NCI-H1417 treated with DMSO at 0.1 percent for 48 hours (cell line): ENCODE measurements at places on chromosomes 11 and 22.

DNA sequence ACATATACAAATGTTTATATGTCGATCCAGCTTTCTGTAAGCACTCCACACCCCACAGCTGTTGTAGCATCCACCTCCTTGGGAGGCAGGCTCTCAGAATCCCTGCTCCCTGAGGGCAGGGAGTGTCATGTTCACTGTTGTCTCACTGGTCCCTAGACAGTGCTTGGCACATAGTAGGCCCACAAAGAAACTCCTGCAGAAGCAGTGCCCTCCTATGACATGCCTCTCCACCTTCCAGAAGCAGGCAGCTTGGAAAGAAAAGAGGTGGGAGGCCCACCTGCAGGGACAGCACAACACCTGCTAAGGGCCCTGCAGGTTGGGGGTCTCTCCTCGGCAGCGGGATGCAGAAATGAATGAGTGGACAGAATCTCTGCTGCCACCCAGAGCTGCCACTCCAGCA is 11.1 kb upstream of the CDC42EP2 start:
- DNase-seq: no peak

DNA sequence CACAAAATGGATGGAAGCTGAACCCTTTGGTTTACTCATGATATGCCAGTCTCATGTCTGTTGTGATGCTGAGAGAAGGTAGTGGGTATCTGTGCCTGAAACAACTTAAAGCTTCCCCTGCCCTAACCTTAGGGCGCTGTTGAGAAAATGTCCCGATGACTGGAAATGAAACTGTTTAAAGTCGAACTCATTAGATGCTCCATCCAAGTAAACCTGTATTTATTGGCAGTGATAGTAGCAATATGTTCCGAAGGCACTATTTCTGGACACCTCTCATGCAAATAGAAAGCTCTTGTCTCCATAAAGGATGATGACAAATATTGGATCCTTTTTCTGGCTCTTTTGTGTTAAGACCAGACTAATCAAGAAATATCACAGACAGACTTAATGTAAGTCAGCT is 86.2 kb downstream of the GRAMD1B start:
- DNase-seq: no peak

- DNase-seq: no peak
Observed at GRCh38 chr11:30853439-30853838, 267.3 kb upstream of the MPPED2 start.

DNA sequence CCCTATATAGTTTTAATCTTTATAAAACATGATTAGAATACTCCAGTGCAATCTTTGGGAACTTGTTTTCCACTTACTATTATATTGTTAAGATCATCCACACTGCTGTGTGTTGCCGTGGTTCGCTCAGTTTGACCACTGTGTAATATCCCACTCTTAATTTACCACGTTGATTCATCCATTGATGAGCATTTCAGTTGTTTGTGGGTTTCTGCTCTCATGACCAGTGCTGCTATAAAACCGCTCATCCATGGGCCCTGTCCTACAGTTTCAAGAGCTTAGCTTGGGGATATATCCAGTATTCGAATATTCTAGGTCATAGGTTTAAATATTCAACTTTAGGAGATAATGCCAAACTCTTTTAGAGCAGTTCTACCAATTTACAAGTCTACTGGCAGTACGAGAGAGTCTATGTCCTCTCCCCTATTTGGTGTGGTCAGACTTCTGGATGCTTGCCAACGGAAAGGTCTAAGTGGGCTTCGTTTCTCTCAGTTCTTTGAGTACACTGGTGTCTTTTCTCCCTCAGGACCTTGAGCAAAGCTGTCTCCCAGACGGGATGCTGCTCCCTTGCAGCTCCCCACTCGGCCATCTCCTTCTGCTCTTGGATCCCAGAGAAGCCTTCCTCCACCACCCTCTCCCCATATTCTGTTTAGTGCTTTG is 94.9 kb upstream of the ALX4 start:
- DNase-seq: no peak

GRCh38 chr11:43366677-43367076 is 8.0 kb downstream of the TTC17 start:
- DNase-seq: no peak

DNA sequence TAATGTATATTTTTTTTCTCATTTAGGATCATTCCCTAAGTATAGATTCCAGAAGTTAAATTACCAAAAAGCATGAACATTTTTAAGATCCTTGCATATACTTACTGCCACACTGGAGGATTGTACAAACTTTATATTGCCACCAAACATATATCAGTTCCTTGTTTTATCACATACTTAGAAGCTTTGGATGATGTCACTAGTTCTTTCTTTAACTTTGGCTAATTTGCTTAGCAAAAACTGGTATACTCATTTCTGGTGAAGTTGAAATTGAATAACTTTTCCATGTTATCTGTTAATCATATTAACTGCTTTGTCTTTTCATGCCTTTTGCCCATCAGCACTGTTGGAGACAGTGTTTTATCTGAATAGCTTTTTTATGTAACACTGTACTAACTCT is 31.6 kb upstream of the PRDM10 start:
- no peak for DNase-seq

GRCh38 chr11:92707665-92708064 is 261.8 kb upstream of the MTNR1B start:
- no peak for DNase-seq

DNA sequence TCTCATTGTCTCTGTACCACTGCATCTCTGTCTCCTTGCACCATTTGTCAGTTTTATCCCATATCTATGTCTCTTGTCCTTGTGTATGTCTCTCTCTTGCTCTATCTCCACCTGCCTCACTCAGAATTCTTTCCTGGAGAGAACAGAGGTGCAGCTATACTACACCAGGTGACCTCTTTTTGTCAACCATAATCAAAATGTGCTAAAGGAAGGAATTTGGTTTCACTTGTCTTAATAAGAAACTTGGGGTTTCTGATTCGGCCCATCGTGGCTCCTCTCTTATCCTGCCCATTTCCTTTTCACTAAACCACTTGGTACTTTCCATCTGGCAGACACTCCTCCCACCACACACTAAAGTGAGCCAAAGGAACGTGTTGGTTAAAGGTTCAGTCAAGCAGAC is 2.0 kb upstream of the C11orf42 start:
- DNase-seq: no peak

DNA sequence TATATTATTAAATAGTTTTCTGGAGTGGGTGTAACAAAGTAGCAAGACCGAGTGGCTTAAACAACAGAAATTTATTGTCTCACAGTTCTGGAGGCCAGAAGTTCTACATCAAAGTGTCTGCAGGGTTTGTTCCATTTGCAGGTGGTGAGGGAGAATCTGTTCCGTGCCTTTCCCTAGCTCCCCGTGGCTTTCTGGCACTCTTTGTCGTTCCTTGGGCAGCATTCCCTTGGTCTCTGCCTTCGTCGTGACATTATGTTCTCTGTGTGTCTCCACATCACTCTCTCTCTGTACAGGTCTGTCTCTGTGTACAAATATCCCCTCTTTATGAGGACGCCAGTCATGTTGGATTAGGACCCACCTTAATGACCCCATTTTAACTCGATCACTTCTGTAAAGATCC is 38.2 kb downstream of the LDLRAD3 start:
- no peak for DNase-seq

DNA sequence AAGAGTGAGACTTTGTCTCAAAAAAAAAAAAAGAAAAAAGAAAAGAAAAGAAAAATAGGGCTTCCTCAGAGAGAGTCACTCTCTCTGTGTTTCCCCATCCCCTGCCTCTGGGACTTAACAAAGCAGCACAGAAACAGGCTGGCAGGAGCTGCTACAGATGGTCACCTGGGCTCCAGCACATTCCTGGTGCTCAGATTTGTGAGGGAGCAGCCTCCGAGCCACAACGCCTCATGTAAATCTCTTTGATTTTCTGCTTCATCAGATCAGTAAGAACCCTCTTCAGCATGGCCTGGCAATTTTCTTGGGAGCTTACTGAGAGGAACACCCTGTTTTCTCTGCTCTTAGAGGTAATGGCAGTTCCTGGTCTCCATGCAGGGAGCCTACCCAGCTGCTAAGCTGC is 15.2 kb upstream of the LDHA start:
- DNase-seq: no peak

GRCh38 chr22:37163575-37164504 is 14.1 kb upstream of the IL2RB start:
- DNase-seq: no peak

DNA sequence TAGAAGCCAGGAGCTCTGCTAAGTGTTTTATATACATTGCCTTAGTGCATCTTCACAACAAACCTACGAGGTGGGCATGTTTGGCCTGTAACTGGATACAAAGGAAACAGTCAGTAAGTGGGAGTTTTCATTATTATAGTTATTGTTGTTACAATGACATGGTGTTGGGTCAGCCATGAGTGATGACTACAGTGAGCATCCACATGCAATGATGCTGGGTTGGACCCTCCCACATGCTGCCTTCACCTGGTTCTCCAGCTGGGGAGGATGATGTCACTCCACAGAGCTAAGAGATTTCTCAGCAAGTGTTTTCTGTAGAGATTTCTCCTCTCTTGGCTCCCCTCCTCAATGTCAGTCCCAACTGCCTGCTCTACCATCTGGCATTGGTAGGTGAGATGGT is 59.3 kb downstream of the EHF start:
- no peak for DNase-seq

GRCh38 chr11:1890856-1891830 is 552 bp downstream of the PRR33 start:
- DNase-seq: no peak

DNA sequence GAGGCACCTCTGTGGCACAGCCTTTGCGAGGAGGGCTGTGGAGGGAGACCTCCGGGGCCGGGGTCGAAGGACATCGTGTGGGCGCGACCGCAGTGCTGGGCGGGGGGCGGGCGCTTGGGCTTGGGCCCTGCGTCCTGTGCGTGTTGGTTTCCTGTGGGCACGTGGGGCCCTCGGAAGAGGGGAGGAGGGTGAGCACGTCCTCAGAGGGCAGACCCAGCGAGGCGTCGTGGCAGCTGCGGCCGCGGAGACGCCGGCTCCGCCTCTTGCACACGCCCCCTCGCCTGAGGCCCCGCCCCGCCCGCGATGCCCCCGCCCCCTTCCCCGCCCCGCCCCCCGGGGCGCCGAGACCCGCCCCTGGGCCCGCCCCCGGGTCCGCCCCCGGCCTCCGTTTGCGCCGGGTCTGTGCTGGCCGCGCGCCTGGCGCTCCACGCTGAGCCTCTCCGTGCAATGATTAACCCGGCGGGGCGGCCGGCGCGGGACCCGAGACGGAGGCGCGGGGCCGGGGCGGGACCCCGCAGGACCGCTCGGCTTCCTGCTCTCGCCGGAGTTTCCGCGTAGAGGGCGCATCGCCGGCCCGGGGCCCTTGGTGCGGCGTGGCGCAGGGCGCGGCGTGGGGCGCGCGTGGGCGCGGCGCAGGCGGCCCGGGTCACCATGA is at the start of gene PRR5:
PRR5 (plus strand) TSS at position 381 of the 655 bp plus-strand sequence; CDS start at position 652, 271 bp downstream.
- no peak for DNase-seq

GRCh38 chr22:28143961-28144745 is 225.1 kb upstream of the PITPNB start:
- DNase-seq: no peak

DNA sequence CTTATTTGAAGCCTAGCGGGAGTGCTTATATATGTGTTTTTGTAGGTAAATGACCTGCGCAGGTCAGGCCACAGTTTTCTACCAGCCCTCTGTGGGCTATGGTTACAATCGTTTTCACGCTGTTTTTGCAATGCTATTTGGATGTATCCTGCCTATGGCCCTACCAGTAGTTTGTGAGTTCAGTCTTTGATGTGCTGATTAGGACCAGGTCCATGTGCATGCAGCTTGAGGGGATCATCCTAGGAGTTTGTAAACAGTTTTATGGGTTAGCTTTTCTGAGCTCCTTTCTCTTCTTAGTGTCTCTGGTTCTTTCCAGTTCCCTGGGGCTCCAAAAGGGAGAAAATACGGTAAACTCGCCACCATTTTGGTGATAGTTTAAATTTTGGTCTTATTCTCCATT is 142.5 kb downstream of the LDLRAD3 start:
- DNase-seq: no peak

GRCh38 chr22:47794851-47795250 is 1032.4 kb downstream of the TBC1D22A start:
- DNase-seq: no peak

DNA sequence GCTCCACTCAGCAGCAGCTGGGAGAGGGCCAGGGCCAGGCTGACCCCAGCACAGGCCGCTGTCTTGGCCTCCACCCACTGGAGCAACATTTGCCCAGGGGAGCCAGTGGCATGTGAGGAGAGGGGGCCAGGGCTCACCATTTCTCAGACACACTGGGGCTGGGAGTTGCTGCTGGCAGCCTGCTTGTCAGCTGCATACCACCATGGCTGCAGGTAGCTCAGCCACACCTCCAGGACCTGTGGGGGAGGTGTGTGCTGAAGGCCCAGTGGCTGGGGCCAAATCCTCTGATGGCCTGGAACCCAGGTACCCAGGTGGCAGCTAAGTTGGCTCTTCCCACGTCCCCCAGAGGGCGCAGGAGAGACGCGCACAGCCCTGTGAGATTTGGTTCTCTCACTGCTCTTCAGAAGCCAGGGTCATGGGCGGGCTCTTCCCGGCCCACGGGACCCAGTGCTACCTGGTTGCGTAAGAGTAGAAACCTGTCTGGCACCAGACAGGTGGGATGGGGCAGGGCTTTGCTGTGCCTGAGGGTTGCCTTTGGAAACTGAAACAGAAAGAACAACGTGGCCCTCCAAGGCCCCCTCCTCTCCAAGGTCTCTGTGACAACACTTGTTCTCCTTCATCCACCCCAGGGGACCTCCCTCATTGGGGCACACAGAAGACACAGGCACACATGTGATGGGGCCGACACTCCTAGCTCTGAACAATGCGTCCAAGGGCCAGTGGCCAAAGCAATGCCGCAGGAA is 98.8 kb downstream of the MED15 start:
- DNase-seq: no peak

- DNase-seq: no peak
Observed at GRCh38 chr11:14593671-14594070, 49.9 kb upstream of the PDE3B start.

DNA sequence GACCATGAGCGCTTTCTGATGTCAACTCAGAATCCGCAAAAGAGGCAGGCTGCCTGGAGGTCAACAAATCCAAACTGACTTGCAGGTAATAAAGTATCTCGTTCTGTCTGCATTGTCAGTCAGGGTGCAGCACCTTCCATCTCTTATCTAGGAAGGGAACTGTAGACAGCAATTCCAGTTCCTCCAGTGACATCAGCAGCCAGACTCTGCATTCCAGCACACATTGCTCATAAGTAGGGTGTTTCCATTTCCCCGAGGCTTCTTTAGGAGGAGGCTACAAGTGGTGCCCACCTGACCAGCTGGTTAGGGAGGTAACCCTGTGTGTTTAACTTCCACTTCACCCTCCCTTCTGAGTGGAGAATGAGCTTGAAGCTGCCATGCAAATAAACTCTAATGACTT is 53.3 kb downstream of the NTM start:
- DNase-seq: no peak
